ENCODE measurements at places on chromosomes 1 and 21.
A peak's percentile ranks its signal among the peaks of the same experiment; 100 is the strongest.

GRCh38 chr1:1875932-1876331 lies 15.0 kb downstream of the GNB1 start:
- DNase-seq = no peak

DNA sequence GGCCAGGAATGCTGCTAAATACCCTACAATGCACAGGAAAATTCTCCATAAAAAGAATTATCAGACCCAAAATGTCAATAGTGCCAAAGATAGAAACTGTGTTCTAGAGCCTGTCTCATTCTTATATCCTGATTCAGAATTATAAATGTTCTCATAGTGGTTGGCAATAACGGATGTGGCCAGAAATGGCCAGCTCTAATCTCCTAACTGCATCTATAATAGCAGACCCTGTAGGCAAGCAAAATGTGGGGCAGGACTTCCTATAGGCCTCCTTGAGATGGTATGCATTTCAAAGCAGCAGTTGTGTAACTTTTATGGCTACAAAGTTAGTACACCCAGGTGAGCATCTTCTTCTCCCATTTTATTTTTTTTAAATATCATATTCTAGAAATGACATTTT lies 95.9 kb upstream of the SGIP1 start:
- peak; percentile 37 for DNase-seq

DNA sequence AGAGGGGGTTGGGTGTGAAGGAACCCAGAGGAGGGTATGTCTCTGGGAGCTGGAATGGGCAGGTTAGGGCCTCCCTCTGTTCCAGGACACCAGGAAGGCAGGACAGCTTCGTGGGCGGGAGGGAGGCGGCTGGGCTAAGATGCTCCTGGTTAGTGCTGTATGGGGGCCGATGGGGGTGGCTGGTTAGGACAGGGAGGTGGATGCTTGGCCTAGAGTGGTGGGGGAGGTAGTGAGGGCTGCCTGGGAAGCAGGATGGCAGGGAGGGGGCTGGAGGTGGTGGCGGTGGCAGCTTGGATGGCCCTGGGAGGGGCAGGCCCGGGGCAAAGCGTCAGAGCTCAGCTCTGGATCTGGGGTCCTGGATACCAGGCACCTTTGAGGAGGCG lies 6.2 kb upstream of the MMP23B start:
- DNase-seq = no peak

DNA sequence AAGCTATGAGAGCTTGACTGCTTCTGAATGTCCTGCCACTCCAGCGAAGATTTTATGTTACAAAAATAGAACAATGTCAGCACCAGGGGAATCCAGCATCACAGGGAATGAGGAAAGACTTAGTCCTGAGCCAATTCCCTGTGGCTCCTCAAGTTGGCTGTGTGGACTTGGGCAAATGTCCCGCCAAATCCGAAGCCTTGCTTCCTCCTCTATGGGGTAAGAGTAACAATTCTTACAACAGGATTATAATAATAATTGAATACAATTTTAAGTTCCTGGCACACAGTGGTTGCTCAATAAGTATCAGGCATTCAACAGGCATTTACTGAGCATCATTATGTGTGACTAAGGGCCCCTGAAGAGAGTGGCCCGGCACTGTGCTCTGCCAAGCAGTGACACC lies 44.4 kb downstream of the STPG1 start:
- DNase-seq = no peak

- DNase-seq = no peak
Measured at GRCh38 chr1:224402472-224403036, 32.0 kb downstream of the WDR26 start.

DNA sequence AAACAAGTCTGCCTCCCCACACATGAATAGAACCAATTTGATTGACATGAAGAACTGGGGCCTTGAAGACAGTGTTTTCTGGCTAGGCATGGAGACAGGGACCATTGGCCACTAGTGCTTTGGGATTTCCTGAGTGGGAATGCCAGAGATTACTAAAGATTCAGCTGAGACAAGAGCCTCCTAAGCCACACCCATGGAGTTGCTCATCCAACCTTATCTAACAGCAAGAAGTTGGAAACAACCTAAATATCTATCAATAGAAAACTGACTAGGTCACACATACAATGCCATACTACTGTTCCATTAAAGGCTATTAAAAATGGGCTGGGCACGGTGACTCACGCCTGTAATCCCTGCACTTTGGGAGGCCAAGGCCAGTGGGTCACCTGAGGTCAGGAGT lies 184.1 kb downstream of the ZBTB18 start:
- no peak for DNase-seq

DNA sequence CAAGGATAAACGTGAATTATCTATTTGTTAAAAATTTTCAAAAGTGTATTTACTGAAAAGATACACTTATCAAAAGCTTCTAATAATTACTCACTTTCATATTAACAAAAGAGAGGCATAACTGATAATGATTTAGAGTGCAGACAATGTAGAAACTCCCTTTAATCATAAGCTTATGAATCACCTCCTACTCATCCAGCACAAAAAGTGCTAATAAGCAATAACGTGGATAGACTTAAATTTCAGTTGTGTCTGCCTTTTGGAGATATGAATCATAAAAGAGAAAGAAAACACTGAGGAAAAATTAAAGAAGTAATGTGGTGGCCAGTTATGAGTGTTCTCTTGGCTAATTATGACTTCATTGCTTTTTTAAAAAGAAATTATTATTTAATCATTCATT lies 827.6 kb upstream of the B3GALT2 start:
- no peak for DNase-seq

GRCh38 chr1:9825093-9826074 lies 1.6 kb upstream of the CLSTN1 start:
- DNase-seq = peak; percentile 86

DNA sequence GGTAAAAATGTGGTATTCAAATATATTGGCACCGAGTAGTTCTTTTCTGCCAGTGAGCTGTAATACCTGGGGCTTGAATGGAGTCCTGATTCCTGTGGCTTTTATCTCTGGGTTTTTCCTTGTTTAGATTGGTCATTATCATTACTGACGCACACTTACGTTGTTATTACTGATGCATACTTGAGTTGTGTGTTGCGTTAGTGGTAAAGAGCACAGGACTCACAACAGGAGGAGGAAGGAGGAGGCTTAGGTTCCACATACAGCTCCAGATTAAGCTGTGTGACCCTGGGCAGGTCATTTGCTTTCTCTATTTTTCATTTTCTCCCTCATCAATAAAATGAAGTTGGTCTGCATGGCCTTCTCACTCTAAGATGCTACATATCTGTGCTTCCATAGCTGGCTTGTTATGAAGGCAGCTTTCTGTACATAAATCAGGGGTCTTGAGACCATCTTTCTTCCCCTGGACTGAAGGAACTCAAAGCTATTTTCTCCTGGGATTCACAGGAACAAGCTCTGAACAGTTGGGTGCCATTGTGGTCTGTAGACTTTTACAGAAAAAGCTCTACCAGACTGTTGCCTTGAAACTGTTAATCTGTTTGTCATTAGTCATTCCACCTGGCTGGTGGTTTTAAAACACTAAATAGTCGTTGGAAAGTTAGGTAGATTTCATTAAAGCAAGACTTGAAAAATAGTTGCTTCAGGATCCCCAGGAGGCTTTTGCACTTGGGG lies 5.6 kb downstream of the ARID1A start:
- no peak for DNase-seq

GRCh38 chr1:166616206-166616605 lies 223.1 kb upstream of the POGK start:
- no peak for DNase-seq

- DNase-seq = no peak
Measured at GRCh38 chr1:232528472-232529089, 101.4 kb downstream of the SIPA1L2 start.

DNA sequence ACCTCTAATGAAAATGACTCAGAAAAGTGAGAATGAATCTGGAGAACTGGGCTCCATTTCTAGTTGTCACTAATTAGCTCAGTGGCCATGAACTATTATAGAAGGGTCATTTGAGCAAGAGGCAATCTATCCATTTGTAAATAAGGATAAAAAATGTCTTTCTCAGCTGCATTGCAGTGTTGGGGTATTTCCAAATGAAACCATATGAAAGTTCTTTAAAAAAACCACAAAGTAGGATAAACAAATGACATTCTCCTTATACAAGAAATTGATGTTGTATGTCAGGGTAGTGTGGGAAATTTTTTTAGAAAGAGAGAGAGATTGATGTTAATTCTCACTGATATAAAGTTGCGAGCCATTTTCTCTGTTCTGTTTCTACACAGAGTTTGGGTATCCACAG lies 26.0 kb downstream of the FMO3 start:
- DNase-seq = no peak

- DNase-seq = no peak
Measured at GRCh38 chr21:32886339-32886738, 114.8 kb upstream of the PAXBP1 start.

GRCh38 chr1:204572923-204573922 lies 57.0 kb downstream of the MDM4 start:
- no peak for DNase-seq

DNA sequence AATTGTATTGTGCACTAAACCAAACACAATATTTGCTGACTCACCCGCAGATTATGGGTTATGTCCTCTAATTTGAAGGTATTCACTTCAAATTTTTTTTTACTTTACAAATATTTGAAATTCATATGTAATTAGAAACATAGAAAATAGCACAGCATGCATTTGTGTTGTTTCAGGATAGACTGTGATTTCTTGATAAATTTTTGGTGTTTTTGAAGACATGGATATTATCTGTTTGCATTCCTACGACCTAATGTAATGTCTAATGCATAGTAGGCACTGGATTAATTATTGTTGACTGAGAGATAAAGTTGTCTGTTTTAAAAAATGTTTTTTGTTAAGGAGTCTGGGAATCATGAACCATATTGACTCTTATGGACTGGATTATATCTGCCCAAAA lies 850.2 kb downstream of the BRINP3 start:
- no peak for DNase-seq

DNA sequence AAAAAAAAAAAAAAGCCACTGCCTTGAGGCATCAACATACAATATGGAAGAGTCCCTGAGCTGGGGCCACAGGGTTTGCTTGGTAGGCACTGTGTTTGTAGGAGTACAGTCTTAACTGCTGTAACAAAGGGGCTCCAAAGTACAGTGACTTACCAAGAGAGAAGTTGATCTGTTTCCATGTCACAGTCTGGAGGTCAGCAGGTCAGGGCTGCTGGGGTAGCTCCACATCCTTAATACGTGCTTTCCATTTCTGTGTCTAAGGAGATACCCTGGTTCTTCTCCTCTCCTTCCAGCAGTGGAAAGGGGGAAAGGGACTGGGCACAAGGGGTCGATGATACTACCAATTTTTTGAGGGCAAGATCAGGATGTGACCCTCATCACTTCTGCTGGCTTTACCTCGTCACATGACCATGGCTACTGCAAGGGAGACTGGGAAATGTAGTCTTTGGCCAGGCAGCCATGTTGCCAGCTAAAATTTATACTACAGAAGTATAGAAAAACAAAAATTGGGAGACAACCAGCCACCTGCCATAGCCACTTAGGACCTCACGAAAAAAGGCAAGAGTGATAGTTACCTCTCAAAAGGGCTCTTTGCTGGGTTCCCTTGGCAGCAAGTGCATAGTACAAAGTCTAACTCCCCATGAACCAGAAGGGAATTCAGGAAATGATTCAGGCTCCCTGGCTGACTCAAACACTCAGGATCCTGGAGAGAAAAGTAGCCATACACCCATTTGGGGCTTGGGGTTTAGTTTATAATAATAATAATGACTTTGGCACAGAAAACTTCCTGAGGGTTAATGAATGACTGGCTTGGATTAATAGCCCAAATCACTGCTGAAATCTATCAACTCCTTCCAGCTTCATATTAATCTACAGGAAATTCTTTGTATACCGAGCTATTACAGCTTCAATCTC lies 52.7 kb upstream of the ATP5PO start:
- DNase-seq = peak; percentile 45

- no peak for DNase-seq
Measured at GRCh38 chr1:239879321-239880170, 212.1 kb upstream of the FMN2 start.

- peak; percentile 21 for DNase-seq
Measured at GRCh38 chr1:224635356-224635755, 19.2 kb downstream of the CNIH3 start.

GRCh38 chr1:3588395-3588794 lies 22.9 kb downstream of the MEGF6 start:
- DNase-seq = no peak

GRCh38 chr1:99535470-99536164 lies 110.3 kb upstream of the PALMD start:
- no peak for DNase-seq

GRCh38 chr1:42150651-42151050 lies 2.6 kb upstream of the GUCA2B start:
- peak; percentile 40 for DNase-seq

DNA sequence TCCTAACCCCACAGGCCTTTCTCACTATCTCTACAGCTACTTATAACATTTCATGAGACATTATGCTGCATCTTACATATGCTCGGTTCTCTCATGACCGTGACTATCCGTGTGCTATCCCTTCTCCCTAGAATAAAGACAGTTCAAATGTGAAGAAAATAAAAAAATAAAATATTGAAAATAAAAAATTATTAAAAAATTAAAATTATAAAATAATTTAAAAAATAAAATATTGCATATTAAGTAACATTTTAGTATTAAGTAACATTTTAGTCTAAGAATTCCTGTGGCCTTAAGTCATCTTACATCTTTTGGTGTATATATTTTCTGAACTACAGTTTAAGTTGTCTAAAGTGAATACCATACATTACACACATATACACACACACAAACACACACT lies 415.5 kb downstream of the DPYD start:
- no peak for DNase-seq

DNA sequence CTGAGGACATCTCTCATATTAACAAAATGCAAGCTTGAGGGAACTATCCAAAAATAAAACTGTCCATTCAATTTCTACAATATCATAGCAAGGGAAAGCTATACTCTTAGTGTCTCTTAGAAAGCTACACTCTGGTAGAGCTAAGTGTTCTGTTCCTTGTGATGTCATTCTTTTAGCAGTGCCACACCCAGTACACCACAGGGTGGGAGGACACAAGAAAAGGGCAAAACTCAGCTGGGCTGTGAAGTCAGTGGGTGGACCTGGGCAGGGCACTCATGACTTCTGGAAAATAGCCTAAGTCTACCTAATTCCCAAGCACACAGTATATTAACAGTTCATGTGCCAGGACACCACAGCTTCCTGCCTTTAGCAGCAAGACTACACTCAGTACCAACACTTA lies 42.2 kb upstream of the TNFSF4 start:
- no peak for DNase-seq

DNA sequence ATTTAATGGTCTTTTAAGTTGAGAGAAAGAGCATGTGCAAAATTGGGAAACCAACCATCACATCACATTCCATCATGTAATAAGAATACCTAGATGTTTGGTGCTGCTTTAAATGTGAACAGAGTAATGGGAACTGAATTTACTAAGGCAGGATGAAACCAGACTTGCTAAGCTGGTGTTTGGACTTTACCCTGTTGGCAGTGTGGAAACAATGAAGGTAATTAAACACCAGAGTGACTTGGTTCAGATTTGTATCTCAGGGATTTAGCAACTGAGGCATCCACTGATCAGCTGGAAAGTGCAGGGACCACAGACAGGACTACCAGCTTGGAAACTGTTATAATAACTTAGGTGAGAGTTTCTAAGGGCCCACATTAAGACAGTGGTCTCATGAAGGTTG lies 263.4 kb downstream of the OLFM3 start:
- no peak for DNase-seq
